Activated CD8-positive, alpha-beta T cell treated with anti-CD3 and anti-CD28 coated beads, Interleukin-2, amount 10 ng/mL, durations not matched to agents 7 days and 5 days (primary cell): ENCODE measurements at places on chromosomes 11 and 22.

- peak; percentile 82 for DNase-seq
Observed at GRCh38 chr22:35648066-35649025, at the start of gene APOL6. Gene APOL6 (plus strand): TSS chr22:35648446. CDS start chr22:35656426, 7,980 bp downstream.

GRCh38 chr11:115501893-115502589 lies 2.2 kb downstream of the CADM1 start:
- no peak for DNase-seq

DNA sequence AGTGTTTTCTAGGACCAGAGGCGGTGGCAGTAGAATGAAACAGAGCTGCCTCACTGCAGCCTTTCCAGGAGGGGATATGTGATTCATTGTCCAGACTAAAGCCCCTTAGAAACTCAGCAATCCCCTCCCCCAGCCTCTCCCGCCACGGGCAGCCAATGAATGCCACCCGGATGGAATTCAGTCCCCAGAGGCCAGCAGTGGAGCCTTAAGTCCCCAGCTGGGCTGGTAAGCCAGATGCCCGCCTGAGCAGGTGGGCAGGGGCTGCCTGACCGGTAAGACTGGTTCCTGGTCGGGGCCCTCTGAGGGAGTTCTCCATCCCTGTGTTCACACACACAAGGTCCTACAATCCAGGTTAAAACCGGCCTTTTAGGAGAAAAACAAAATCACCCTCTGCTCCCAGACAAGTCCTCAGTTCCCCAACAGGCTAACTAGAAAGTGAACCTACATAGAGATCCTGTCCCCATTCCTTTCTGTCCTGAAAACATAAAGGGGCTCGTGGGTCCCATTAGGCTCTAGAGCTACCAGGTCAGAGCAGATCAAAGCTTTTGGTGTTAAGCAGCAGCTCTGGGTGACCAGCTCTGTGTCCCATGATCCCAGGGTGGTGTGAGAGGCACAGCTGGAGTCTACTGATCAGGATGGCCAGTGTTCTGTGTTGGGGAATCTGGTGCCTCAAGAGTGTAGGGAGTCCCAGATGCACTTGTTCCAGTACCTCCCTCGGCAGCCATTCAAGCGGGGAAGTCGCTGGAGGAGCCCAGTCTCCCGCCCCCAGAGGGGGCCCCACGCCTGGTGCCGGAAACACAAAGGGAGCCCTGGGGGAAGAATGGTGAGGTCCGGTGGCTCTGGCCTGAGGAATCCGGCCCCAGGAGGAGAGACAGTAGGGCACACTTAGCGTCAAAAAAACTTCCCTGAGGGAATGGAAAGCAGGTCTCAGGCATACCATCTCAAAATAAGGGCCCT lies 2.6 kb downstream of the PATZ1 start:
- peak; percentile 31 for DNase-seq

- no peak for DNase-seq
Observed at GRCh38 chr22:35092406-35092805, 26.4 kb downstream of the ISX start.

- DNase-seq, result no peak
Observed at GRCh38 chr11:69950621-69951020, 127.5 kb upstream of the ANO1 start.

DNA sequence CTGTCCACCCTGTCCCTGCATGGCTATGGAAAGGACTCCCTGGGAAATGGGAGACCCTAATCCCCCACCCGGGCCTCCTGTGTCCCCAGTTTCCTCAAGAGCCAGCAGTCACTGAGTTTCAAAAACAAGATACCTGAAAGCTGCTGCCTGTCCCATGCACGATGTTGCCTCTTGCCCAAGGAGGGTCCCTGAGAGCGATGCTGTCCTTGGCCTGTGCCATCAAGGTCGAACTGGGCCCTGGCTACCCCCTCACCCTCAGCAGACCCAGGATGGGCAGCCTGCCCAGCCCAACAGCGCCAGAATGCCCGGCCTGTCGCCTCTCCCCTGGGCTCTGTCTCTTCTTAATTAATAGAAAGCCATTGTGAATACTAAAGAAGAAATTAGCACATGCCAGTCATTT lies 104.5 kb upstream of the LMO1 start:
- no peak for DNase-seq

DNA sequence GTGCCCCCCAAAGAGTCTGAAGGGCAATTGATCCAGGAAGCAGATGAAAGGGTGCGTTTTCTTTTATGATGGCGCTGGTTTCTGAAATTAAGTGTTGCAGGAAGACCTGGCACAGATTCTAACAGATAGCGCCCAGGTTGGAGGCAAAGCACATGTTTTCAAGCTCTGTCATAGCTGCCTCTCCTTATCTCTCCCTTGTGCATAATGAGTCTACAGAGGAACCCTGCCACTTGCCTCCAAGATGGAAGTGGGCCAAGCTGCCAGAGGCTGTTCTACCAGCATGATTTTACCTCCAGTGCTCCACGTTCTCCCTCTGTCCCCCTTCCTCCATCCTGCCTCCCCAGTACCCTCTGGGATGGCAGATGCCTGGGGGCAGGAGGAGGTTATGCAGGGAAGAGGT lies 30.0 kb upstream of the TLCD5 start:
- no peak for DNase-seq

GRCh38 chr22:42169055-42169469 lies 38.5 kb upstream of the CYP2D6 start:
- DNase-seq, result peak; percentile 85

DNA sequence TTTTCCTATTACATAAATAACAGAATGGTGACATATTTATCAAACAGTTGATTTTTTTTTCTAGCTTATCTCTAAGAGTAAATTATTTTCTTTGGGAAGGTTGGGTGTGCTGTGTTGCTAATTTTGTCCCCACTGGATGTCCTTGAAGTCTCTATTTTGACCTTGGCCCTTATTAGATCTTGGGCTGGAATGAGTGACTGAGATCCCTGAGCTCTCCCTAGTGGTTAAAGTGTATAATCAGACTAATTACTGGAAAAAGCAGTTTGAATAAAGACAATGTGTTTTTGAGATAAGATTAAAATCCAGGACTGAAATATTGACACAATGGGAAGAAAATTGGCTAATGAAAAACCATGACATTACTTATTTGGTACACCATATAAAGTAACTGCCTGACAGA lies 56.1 kb downstream of the AASDHPPT start:
- no peak for DNase-seq

DNA sequence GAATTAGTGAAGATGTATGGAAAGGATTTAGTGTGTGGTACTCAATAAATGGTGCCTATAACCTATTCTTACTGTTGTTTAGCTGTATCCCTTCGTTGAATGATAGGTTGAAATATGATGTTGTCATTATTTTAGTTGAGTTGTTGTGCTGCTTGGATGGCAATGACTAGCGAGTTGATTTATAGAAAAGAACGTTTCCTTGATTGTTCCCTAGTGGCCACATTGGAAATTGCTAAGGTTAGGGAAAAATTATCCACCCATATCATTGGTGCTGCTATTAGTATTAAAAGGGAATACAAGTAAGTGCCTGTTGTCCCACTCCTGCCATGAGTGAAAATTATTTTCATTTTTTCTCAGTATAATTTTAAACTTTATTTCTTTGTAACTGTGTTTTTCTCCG lies 14.5 kb downstream of the EMSY start:
- no peak for DNase-seq

DNA sequence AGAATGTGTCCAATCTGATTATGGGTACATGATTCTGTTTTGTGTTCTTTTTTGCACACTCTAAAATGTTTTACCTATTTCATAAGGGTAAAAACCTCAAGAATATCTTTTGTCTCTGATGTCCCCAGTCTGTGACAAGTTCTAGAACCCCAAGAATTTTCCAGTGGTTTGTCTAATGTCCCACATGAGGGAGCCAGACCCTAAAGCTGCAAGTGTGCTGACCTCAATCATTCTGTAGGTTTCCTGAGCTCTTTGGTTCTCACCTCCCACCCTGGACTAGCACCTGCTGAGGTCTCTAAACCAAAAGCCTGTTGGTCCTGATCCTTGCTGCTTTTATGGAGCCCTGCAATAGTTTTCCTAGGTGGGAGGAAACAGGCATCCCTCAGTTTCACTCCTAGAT lies 149.8 kb upstream of the MPPED2 start:
- DNase-seq, result no peak

GRCh38 chr11:69832561-69833413 lies 13.6 kb upstream of the FGF3 start:
- no peak for DNase-seq
